Epithelial cell of proximal tubule (primary cell): ENCODE measurements at places on chromosomes 7 and 10. TPM values are rescaled to one million over a fixed set of nuclear protein-coding genes. Genes with fewer than 3 reads are reported as not detected.

GRCh38 chr10:74058071-74058470 lies 60.2 kb downstream of the VCL start:
- DNase-seq, result no peak

DNA sequence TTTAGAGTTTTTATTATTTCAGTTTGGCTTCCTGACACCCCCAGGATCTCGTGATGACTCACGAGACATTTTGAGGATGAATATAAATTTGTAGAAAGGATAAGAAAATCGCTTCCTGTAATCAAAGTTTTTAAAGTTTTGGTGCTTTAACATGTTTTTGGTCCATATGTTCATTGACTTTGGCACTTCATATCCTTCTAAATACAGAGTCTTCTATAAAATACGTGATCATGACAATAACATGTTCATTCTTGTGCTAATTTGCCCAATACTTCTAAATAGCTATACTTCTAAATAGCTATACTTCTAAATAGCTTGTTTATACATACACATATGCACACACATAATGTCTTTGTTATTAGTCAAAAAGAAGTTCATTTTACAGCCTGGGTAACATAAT lies 341.9 kb downstream of the PLXDC2 start:
- DNase-seq, result no peak

GRCh38 chr10:96096958-96097357 lies 33.1 kb upstream of the ZNF518A start:
- no peak for DNase-seq

- no peak for DNase-seq
These were observed 59.8 kb downstream of the STK32C start for GRCh38 chr10:132247943-132248342.

- no peak for DNase-seq
These were observed 1.8 kb downstream of the SLK start for GRCh38 chr10:103968441-103969391.

DNA sequence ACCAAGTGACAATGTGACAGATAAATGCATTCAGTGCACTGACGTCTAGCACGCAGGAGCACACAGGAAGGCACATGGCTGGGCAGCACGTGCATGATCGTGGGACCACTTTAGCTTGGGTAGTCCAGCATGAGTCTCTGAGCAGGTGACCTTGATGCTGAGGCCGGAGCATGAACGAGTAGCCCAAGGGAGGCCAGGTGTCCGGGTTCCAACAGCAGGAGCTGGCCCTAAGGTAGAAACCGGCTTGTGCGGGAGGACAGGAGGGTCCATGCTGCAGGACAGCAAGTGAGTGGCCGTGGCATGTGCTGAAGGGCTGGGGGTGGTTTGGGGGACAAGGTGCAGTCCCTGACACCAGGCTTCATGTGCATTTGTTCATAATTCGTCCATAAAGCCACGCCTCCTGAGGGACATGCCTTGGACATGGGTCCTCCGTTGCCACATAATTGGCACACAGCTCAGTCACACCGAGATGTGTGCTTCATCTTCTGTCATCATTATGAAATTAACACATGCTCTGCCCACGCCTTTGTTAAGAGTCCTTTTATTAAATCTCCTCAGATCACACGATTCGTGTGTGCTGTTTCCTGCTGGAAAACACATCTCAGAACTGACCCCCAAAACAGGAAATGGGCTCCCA lies 3.1 kb upstream of the STK32C start:
- no peak for DNase-seq

GRCh38 chr7:135801045-135801693 lies 52.6 kb upstream of the FAM180A start:
- peak; percentile 32 for DNase-seq

DNA sequence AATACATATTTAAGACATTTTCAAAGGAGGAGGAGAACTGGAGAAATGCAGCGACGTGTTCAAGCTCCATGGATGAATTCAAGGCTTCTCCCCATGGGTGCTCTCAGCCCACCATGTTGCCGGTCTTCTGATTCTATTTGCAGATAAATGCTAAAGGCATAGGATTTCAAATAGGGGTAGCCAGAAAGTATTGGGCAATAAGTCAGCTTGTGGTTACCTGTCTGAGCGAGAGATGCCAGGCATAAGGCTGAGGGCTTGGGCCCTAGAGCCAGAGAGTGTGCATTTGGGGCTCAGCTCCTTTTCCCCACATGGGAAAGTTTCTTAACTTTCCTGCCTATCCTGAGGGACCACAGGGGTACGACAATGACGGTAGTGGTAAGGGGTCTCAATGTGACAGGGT lies 180.0 kb downstream of the PARD3 start:
- no peak for DNase-seq

- DNase-seq, result no peak
These were observed 76.5 kb downstream of the FAM13C start for GRCh38 chr10:59285848-59286247.

- no peak for DNase-seq
These were observed 15.6 kb downstream of the ALDH18A1 start for GRCh38 chr10:95640891-95641315.

GRCh38 chr10:108544500-108545120 lies 1378.7 kb downstream of the XPNPEP1 start:
- peak; percentile 7 for DNase-seq

DNA sequence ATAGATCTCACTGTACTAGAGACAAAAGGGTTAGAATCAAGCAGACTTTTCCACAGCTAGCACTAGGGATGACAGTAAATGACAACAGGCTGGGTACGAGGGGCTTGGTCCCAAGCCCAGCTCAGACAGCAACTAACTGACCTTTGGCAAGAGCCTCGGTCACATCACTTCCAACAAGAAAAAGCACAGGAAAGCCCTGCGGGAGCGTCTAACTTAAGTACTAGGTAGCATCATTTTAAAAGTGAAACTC lies 22.8 kb downstream of the CALML3 start:
- no peak for DNase-seq

- no peak for DNase-seq
These were observed 17.2 kb downstream of the PLCE1 start for GRCh38 chr10:94010886-94011285.

- DNase-seq, result no peak
These were observed 48.6 kb downstream of the ITGB1 start for GRCh38 chr10:32909456-32909855.

- no peak for DNase-seq
These were observed 320.0 kb downstream of the EXOC4 start for GRCh38 chr7:133572843-133573242.

DNA sequence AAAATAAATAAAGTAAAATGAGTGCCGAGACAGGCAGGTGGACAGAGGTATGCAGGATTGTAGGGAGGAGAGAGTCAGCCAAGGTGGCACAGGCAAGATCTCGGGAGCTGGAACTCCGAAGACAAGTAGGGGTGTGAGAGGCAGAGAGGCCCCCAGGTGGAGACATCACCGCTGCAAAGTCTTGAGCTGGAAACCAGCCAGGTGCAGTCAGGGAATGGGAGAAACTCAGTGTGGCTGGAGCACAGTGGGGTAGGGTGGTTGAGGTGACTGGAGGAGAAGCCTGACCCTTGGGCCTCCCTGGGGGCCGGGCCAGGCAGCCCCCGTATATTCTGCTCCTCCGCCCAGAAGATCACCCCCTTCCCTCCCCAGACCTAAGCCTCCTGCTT lies 4.2 kb downstream of the EPHB4 start:
- DNase-seq, result no peak

DNA sequence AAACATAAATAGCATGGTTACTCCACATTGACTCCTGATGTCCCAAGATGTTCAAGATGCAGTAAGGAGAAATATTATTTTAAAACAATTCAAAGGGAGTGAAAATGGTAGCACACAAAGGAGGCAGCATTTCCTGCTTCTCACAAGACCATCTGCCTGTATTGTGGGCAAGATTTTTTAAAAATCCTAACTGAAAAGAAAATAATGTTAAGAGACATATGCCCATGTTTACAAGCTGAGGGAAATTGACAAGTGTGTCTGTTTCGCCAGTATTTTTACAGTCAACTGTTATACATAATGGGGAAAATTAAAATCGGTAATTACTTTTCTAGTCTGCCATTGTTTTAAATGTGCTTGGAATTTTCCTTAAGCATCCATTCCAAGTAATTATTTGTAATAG lies 646.2 kb upstream of the C7orf33 start:
- no peak for DNase-seq

DNA sequence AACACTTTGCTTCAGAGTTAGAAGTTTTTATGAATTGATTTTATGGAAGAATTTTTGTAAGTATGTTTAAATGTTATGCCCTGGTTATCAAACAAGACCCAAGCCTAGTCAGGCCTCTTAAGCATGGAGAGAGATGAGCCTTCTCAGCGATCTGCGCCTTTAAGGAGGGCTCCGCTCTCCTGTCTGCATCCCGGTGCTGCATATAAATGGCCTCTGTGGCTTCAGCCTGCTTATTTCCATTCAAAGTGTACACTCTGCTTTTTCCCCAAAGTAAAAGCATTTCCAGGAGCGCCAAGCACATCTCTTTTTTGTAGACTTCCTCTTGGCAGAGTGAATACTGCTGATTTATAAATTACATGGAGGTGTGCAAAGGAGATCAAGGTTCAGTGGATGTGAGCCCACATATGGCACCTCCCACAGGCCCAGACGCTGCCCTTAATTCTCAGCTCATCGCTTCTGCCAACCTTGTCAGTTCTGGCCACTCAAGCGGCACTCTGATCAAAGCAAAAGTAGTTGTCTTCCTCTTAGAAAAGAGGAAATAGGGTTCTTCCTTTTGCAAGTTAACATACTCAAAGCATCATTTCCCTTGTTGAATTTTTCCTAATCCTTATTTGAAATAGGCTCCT lies 70.0 kb upstream of the SFMBT2 start:
- no peak for DNase-seq

- DNase-seq, result no peak
These were observed 8.1 kb upstream of the GRID1 start for GRCh38 chr10:86374664-86375063.

- no peak for DNase-seq
These were observed 1.1 kb downstream of the PSMA2 start for GRCh38 chr7:42930889-42931288.

DNA sequence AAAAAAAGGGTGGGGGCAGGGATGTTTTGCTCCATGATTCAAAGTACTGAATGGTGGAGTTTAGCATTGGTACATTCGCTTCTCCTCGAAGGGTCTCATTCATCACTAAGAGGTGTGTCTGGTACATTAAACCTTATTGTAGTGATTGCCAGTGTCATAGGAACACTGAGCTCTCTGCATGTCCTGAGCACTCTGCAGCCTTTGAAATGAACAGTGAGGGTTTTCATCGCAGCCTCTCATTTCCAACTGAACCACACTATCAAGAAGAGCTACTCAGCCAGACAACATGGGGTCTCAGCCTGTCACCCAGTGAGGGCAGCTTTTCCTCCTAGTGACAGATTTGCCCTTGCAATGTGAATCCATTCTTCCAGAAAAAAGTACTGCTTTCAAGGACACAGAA lies 7.6 kb upstream of the DEPP1 start:
- no peak for DNase-seq

DNA sequence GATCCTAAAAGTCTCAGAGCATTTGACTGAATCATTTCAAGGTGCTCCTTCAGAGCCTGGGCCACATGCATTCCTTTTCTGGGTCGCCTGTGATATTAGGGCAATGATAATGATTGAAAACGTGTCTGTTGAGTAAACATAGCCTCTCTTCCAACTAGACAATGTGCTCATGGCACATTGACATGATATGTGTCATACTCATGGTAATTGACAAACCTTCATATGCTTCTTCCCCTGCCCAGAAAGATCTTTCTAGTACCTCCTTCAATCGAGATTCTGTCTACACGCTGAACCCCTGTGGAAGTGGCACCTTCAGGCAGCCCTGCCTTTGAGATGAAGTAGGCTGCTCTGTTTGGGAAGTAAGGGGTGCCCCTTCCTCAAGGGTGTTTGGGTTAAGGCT lies 98.9 kb upstream of the TCF7L2 start:
- DNase-seq, result no peak

- no peak for DNase-seq
These were observed 40.3 kb downstream of the COL13A1 start for GRCh38 chr10:69842020-69842419.

DNA sequence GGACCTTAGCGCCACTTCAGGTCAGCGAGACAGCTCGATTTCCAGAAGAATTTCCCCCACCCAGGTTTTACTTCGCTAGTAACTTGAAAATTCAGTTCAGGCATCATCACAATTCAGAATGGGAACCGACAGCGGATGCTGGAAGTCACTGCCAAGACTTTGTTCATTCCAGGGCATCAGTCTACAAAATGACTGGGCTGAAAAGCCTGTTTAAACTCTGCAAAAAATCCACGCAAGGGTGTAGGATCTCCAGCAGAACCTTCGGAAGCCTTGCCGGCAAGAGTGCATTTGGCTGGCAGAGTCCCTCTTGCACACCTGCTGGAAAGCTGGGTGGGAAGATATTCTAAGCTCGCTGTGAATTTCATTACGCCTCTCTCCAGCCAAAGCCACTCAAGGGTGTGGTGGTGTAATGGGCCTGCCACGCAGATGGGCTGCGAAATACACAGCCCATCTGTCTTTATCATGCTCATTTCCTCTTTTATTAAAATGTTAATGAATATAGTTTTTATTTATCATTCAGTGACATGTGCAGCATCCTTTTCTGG lies 672.0 kb upstream of the FOXK1 start:
- no peak for DNase-seq

DNA sequence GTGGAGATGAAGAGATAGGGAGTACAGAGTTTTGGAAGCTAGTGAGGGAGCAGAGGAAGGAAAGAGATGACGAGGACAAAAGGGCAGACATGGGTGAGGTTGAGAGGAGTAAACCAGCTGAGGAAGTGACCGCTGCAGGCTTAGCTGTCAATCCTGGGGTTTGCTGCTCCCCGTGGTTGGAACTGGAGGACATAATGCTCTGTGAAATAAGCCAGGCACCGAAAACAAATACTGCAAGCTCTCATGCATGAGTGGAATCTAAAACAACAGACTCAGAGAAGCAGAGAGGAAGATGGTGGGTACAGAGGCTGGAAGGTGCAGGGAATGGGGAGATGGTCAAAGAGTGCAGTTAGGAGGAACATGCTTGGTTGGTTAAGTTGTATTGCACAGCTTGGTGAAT lies 482.2 kb upstream of the C7orf33 start:
- DNase-seq, result no peak

- peak; percentile 81 for DNase-seq
These were observed 23.6 kb upstream of the ITGB8 start for GRCh38 chr7:20307119-20307518.

Gene CHST12
- total RNA-seq, result 7.2 and 10.6 TPM in 2 replicates

Gene COL17A1
- 1.7 and 2.3 TPM in 2 replicates for total RNA-seq

Gene AOC1
- total RNA-seq, result 2.8 TPM in 1 of 2 replicates, not detected in the other

Gene PAX4
- not detected in 2 replicates for total RNA-seq

Gene ENTPD1
- not detected in 2 replicates for total RNA-seq

Gene NPC1L1
- 0.23 and 0.94 TPM in 2 replicates for total RNA-seq

Gene PLAC9
- total RNA-seq, result not detected in 2 replicates

Gene CTNNA3
- total RNA-seq, result under 0.01 and 0.46 TPM in 2 replicates
